Activated T-cell treated with anti-CD3 and anti-CD28 coated beads, Interleukin-2, amount 50 U/mL, for 1 hour (primary cell): ENCODE measurements at places on chromosomes 2 and 18.

DNA sequence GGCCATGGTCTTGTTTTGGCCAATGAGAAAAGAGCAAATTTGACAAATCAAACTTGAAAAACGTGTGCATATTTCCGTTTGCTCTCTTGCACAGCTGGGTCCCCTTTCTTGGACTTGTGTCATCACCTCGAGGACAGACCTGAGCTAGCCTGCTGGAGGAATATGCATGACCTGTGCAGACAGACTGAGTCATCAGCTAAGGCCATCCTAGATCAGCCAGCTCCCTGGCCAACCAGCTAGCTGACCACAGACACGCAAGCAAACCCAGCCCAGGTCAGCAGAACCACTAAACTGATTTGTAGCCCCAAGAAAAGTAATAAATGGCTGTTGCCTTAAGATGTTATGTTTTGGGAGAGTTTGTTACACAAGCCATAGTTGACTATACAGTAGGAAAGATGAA lies 61.3 kb upstream of the PAX3 start:
- no peak for DNase-seq

GRCh38 chr2:172052000-172052983 lies 33.0 kb upstream of the DLX1 start:
- DNase-seq, result no peak

- no peak for DNase-seq
These were observed 605.2 kb upstream of the ID2 start for GRCh38 chr2:8076448-8077342.

- no peak for DNase-seq
These were observed 24.7 kb upstream of the KCNG2 start for GRCh38 chr18:79772865-79773696.

- no peak for DNase-seq
These were observed 111.7 kb downstream of the MARCHF4 start for GRCh38 chr2:216260629-216261028.

GRCh38 chr2:163405298-163405697 lies 330.5 kb downstream of the FIGN start:
- no peak for DNase-seq

GRCh38 chr2:239266434-239266766 lies 134.4 kb downstream of the HDAC4 start:
- no peak for DNase-seq

DNA sequence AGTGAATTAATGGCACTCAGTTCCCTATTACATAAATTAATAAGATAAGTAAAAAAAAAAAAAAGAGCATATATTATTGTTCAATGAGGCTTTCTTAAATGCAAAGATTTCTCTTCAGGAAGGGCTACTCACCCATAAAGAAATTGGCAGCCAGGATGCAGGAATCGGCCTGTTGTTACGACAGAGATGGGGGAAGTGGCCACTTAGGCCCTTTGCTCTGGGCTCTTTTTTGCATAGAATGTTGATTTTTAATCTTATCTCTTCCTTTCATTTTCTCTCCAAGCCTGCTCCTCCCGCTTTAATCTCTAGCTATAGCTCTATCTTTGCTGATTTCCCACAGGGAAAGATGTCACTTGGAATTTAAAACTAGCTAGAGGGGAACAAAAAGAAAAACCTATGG lies 391.8 kb upstream of the CRIM1 start:
- no peak for DNase-seq

GRCh38 chr18:71077451-71077850 lies 788.6 kb downstream of the SOCS6 start:
- no peak for DNase-seq

- DNase-seq, result no peak
These were observed 190.4 kb downstream of the PMAIP1 start for GRCh38 chr18:60090170-60090569.

- DNase-seq, result no peak
These were observed 202.1 kb downstream of the RNF144A start for GRCh38 chr2:7119132-7119835.

DNA sequence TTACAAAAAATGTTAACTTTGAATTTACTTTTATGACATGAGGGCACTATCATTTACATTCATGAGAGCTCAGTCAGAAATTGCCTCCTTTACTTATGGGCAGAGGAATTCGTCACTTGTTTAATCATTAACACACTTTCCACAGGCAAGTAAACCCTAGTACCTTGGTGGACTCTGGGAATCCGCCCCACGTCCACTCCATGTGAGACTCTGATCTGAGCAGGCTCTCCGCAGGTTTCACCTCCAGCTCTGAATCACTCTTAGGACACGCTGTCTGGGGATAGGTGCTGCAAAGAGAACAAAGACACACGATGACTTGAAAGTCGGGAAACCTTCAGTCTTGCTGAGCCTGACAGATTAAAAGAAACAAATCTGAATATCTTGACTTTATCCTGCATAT lies 73.6 kb downstream of the LPIN2 start:
- DNase-seq, result no peak

DNA sequence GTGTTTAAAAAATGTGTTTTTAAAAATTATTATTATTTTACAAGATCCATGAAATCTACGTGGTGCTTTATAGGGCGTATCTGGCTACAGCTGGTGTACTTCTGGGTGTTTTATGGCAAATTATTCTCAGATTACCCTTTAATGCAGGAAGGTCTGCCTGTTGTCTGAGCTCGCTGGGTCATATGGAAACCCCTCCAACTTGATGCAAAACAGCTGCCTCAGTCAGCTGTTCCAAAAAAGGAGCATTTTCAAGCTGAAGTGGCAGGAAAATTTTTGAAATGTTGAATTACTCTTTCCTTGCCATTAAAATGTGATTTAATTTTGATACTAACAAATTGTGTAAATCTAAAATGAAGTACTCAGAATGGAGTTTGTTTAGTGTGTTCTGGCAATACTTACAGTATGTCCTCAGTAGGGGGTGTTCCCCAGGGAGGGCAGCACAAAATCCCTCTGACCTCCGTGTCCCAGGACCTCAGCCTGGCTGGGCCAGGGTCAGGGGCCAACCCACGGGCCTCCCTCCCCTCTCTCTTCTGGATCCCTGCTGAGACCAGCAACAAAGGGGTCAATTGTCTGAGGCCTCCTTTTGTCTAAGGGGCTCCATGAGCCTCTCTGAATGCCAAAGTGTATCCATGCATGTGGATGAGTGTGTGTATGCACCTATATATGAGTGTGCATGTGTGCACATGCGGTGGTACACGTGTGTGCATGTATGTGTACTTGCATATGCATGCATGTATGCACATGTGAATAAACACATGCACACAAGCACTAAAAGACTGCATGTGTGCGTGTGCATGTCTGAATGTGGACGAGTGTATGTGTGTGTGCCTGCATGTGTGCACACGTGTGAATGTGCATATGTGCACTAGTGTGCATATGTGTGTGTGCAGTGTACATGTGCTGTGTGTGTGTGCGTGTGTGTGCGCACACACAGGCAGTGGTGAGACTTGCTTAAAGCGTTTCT lies 105.4 kb downstream of the ACOXL start:
- no peak for DNase-seq

- peak; percentile 41 for DNase-seq
These were observed 298.8 kb downstream of the ZNF407 start for GRCh38 chr18:74896390-74896991.

- DNase-seq, result no peak
These were observed 203.7 kb downstream of the TMEM163 start for GRCh38 chr2:134515137-134515536.

GRCh38 chr2:80499095-80499494 lies 194.5 kb upstream of the LRRTM1 start:
- no peak for DNase-seq

DNA sequence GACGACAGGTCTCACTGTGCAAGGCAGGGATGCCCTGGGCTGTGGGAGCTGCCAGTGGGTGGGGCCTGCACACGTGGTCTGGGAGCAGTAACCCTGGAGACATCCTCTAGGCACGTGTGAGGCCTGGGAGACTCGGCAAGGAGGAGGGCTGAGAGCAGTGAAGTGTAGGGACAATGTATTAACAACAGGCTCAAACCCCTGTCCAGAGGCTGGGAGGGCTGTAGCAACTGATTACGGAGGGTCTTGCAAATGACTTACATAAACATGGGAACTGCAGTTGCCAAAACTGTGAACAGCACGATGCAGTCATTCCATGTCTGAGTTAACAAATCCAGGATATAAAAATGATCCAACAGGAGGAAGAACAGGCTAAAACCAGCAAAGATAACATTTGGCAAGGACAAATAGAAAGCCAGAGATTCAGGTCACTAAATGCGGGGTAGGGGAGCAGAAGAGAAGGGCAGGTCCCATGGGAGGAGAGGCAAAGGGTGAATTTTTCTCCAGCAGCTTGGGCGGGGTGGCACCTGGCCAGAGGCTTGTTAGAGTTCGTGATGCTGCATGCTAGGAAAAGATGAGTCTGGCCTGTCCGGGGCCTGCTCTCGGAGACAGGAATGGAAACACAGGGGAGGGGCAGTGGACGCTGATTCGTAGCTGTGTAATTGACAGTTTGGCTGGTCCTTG lies 44.9 kb downstream of the CYP27C1 start:
- DNase-seq, result no peak

DNA sequence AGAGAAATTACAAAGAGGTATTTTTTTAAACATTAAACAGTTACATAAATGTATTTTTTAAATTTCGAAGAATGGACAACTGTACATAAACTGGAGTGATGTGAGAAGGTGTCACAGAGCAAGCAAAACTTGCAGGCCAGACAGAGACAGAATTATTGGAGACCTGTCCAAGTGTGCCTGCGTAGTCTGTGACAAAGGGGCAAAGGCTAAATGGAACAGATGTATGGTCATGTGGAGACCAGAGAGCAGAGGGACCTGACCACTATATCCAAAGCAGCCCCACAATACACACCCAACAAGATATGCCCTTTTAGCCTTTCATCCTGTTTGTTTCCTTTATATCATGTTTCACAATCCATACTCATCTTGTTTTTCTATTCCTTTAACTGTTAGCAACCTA lies 225.3 kb upstream of the VWC2L start:
- DNase-seq, result no peak

GRCh38 chr2:237081596-237081995 lies 4.1 kb upstream of the COPS8 start:
- DNase-seq, result no peak

GRCh38 chr2:14944562-14945346 lies 312.2 kb downstream of the LRATD1 start:
- DNase-seq, result no peak

DNA sequence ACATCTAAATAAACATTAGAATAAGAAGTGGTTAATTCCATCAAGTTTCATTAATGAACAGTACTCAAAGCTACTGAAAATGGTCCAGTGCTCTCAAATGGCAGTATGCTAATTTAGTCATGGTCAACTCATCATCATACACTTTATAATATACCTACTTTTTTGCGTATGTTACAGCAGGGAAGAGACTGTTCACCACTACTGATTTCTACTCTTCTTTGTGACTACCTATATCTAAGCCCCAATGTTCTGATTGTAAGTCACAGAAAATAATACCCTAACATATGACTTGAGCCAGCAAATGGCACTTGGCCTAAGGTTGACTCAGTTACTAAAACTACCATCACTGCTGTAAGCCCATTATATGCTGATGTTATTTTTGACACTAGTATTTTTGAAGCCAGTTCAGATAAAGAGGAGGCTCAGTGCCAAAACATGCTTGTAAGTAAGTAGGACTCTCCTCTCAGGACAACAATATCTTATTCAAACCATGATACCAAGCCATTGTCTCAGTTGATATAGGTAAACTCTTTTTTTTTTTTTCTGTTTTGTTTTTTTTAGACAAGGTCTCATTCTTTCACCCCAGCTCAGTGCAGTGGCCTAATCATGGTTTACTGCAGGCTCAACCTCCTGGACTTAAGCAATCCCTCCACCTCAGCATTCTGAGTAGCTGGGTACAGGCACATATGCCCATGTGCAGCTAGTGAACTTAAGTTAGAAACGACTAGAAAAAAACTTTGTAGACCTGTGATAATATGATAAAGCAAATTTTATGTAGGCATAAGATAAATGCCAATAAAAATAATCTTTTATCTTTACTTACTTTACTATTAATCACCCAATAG lies 266.9 kb downstream of the ZNF385B start:
- DNase-seq, result no peak
